Naive thymus-derived CD8-positive, alpha-beta T cell (primary cell): ENCODE measurements at places on chromosomes 6 and 20.

DNA sequence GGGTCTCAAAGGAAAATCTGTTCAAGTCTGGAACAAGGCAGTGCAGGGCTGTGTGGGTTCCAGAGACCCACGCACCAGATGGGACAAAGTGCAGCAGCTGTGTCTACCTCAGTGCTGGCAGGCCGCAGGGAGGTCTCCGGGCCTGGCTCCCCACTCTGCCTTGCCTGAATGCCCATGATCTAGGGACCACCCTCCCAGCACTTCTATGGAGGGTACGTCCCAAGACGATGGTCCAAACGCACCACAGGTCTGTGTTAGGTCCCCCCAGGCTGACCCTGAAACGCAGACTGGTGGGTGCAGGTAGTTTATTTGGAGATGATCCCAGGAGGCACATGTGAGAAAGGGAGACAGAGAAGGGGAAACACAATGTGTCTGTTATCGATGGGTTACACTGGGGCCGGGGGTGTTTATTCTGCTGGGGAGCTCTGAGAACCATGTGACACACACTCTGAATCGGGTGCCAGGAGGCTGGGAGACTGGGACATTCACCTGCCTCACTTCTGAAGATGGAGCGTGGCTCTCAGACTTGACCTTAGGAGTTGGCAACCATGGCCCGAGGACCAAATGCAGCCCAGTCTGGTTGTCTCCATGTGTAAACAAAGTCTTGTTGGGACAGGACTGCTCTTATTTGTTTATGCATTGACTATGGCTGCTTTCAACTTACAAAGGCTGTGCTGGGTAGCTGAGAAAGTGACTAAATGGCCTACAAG is 21.7 kb downstream of the CST9L start:
- peaks cover 5% of the 10 kb centered on the region for H3K27me3 ChIP-seq
- H3K4me1 ChIP-seq = no peaks in the 10 kb centered on the region
- H3K4me3 ChIP-seq = no peak overlapping the region
- no peak overlapping the region for H3K27ac ChIP-seq
- DNase-seq = no peak
- H3K36me3 ChIP-seq = no peaks in the 10 kb centered on the region

GRCh38 chr20:45368221-45368980 is 5.4 kb downstream of the SYS1 start:
- H3K4me1 ChIP-seq = peaks cover 80% of the 10 kb centered on the region
- peak overlapping the region; percentile 42 for H3K4me3 ChIP-seq
- no peaks in the 10 kb centered on the region for H3K27me3 ChIP-seq
- H3K36me3 ChIP-seq = peaks cover 44% of the 10 kb centered on the region
- DNase-seq = peak; percentile 19

DNA sequence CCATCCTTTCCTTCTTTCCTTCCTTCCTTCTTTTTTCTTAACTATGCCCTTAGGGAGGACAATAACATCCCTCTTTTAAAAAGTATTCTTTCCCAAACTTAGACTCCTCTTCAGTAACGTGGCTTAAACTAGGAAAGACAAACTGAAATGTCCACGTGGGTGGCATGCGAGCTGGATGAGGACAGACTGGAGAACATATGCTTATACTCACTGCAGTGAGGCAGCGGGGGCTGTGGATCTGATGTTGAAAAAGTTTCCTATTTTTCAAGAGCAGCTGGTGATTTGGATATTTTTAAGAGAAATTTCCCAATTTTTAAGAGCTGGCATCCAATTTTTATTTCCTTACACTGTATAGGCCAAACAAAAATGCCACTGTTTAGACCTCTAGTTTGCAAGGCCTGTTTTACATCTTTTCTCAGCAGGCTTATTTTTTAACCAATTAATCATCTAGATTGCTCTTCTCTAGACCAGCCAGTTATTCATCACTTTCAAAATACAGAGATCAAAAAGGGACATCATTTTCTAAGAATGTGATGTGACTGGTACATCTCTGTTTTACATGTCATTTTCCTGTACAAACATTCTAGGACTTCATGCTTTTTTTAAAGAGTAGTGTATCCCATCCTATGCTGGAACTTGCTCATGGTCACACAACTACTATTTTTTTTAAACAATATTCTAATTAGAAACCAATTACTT is 226.5 kb downstream of the BTBD9 start:
- no peak for DNase-seq
- peaks cover 8% of the 10 kb centered on the region for H3K36me3 ChIP-seq
- no peak overlapping the region for H3K4me3 ChIP-seq
- peaks cover 12% of the 10 kb centered on the region for H3K4me1 ChIP-seq
- no peak overlapping the region for H3K27ac ChIP-seq
- no peaks in the 10 kb centered on the region for H3K27me3 ChIP-seq

DNA sequence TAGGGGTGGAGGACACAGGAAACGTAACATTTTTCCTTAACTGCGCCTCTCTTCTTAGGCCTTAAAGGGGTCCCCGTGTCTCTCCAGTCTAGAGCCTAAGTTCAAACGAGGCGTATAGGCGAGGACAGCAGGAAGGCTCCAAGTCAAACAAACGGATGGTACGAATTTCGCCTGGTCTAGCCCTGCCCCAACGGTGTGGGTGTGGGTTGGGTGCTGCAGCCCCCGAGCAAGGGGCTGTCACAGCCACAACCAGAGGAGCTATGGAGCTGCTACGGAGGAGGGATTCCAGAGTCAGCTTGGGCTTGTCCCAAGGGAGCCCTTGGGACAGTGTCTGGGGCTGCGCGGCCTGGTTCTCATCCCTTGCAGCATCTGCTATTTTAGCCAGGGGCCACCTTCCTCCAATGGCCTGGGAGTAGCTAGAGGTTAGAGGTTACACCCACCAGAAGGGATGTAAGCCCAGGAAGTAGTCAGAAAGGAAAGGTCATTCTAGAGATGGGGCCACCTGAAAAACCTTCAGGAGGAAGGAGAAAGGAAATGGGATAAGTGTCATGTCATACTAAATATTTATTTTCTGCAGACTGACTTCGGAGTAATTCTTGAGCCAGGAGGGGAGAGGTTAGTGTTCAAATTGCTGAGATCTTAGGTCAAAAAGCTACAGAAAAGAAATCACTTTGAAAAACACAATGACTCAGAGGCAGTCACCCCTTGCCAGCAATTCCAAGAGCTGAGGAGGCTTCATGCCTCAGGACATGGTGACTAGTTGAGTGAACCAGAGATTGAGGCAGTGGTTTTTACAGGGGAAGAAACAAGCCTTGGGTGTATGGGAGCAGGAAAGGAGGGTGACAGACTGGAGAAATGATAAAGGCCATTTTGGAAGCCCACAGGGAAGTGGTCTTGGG is 21.7 kb downstream of the VPS52 start:
- peak overlapping the region; percentile 99 for H3K27ac ChIP-seq
- peak overlapping the region; percentile 90 for H3K4me3 ChIP-seq
- H3K36me3 ChIP-seq = no peaks in the 10 kb centered on the region
- peaks cover 22% of the 10 kb centered on the region for H3K4me1 ChIP-seq
- H3K27me3 ChIP-seq = no peaks in the 10 kb centered on the region
- DNase-seq = peak; percentile 4
